C1 segment of cervical spinal cord (tissue), 14 donors: ENCODE measurements at places on chromosomes 16 and 17.

- peak; percentile 95 for DNase-seq
Measured at GRCh38 chr16:81095953-81096714, at the start of gene GCSH. TSS of gene GCSH (minus strand) at chr16:81096395. CDS start at chr16:81096278, 117 bp downstream.

DNA sequence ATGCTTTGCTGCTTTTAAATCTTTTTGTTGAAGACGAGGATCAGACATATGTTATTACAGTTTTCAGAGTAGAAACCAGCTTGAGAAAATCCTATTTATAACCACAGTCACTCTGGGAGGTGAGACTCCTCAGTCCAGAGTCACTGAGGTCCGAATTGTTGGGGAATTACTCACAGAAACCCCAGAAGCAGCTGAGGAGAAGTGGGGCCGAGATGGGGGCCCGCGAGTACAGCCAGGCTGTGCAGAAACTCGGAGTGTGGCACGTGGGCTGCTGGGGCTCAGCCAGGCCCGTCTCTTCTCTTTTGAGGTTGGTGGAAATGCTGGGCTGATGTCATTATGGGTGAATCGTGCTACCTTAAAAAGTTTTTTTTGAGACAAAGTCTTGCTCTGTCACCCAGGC is 14.4 kb upstream of the GNG13 start:
- no peak for DNase-seq

DNA sequence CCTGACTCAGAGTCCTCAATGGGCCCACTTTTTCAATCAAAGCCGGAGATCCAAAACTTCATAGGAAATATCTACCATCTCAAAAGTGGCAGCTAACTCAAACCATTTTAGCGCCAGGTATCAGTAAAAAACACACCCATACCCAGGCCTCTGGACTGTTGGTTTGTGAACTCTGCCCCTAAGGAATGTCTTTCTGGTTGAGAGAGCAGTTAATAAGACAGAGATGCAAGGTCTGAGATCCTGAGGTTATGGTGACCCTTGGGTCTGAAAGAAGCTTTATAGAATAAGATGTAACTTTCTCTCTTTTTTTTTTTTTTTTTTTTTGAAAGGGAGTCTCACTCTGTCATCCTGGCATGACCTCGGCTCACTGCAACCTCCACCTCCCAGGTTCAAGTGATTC is 350.5 kb downstream of the SOX9 start:
- DNase-seq = no peak

DNA sequence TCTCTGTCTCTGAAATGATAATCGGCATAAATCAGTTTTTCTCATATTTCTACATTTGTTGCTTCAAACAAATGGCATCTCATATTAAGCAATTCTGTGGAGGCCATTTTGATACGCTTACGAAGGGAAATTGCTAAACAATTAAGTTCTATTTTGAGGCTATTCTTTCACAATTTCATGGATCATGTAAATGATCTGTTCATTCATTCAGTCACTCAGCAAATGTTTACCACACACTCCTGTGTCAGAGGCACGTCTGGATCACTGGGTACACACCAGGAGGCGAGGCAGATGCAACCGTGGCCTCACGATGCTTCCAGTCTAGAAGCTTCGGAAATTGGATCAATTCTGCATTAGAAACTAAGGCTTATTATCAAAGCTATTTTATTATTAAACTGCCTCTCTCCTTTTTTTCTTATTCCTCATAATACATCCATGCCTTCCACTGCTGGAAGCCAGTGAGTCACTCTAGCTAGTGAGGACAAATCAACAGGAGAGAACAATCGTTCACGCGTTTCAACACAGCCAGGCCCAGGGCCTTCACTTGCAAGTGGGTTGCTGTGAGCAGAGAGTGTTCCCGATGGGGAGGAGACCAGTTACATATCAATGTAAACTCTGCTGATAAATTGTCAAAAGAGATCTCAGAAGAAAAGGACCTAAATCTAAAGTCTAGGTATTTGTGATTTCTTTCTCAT is 11.3 kb upstream of the SLC39A11 start:
- DNase-seq = no peak

- DNase-seq = no peak
Measured at GRCh38 chr16:51875834-51876600, 670.9 kb downstream of the TOX3 start.

DNA sequence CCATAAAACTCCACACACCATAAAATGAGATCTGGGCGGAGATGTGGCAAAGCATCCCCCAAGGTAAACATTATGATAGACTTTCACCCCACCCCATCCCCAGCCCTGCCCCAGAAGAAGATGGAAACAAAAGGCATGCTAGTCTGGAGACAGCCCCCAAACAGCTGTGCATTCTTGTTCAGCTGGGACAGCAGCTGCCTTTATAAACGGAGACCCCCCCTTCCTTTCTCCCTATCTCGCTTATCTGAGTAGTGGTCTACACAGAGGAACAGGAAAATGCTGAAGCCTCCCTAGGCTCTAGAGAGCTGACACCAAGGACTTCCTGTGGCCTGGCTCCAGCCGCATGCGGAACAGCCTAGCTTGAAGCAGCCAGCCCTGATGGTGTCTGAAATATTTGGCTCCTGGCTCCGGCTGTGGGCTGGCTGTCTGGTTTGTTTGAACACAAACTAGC is 190.3 kb upstream of the ANKFN1 start:
- no peak for DNase-seq

GRCh38 chr16:65932350-65933072 is 434.0 kb upstream of the CDH5 start:
- no peak for DNase-seq

DNA sequence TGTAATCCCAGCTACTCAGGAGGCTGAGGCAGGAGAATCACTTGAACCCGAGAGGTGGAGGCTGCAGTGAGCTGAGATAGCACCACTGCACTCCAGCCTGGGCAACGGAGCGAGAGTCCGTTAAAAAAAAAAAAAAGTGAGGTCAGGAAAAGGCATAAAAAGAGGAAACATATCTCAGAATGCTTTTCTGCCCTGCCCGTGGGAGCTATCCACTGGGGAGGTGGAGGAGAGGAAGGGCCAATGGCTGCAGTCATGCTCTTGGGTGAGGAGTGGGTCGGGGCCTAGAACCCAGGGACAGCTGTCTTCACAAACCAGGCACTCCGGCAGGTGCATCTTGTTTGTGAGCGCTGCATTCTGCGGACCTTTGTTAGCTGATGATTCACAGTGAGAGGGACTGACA is 60.0 kb upstream of the CDC42EP4 start:
- no peak for DNase-seq

DNA sequence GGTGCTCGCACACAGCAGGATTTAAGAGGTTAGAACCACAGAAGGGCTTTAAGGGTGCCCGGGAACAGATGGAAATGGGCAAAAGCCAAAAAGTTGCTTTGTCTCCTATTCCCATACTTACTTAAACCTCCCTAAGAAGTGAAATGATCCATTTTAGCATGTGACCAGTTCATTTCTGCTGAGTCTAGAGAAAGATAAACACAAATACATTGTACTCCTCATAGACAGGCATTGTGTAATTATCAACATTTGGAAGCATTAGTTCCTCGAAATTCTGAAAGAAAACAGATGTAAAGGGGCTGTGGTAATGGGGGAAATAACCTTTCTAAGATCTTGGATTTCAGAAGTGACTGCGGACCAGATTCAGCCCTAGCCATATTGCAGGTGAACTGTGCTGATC is 178.3 kb downstream of the CYB561 start:
- DNase-seq = no peak

DNA sequence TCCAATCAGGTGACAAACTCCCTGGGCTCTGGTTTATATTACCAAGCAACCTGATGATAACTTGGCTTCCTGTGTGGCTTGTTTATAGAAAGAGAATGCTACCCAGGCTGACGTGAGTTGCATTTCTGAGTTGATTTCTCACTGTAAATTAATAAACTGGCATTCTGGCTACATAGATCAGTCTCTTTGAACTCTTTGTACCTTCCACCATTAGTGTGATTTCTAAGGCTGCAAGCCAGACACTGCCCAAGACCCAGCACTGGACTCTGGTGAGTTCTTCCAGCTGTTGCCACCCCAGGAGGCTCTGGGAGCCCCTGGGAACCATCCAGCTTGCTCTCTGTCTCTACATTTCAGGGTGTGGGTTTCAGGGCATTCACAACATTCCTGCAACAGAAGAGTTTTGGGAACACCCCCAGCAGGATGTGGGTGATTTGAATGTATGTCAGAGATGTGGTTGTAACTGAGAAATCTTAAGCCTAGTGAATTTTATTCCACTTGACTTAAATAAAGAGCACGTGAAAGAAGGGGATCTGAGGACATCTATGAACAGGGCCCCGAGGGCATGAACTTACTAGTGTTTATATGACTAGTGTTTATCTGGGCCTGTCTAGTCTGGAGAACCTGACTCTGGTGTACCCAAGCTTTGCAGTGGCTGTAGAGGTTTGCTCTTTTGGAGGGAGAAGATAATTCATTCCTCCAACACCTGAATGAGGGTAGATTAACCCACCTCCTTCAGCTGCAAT is 30.3 kb upstream of the LRRC37A start:
- no peak for DNase-seq
